ENCODE measurements at places on chromosomes 2 and 18.

DNA sequence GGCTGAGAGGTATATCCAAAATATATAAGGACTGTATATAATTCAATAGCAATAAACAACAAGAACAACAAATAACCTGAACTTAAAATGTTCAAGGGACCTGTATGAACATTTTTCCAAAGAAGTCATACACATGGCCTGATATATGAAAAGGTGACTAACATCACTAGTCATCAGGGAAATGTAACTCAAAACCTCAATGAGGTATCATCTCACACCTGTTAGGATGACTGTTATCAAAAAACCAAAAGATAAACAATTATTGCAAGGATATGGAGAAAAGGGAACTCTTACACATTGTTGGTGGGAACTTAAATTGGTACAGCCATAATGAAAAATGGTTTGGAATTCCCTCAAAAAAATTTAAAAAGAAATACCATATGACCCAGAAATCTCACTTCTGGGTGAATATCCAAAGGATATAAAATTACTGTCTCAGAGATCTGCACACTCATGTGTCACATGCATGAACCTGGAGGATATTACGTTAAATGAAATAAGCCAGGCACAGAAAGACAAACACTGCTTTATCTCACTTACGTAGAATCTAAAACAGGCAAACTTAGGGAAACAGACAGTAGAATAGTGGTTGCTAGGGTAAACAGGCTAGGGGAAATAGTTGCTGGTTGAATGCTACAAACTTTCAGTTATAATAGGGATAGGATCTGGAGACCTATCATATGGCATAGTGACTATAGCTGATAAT is 334.5 kb upstream of the MMADHC start:
- DNase-seq: no peak

- no peak for DNase-seq
Observed at GRCh38 chr2:150159300-150159699, 328.2 kb downstream of the RND3 start.

GRCh38 chr2:101704816-101705578 is 7.5 kb downstream of the MAP4K4 start:
- peak; percentile 47 for DNase-seq

DNA sequence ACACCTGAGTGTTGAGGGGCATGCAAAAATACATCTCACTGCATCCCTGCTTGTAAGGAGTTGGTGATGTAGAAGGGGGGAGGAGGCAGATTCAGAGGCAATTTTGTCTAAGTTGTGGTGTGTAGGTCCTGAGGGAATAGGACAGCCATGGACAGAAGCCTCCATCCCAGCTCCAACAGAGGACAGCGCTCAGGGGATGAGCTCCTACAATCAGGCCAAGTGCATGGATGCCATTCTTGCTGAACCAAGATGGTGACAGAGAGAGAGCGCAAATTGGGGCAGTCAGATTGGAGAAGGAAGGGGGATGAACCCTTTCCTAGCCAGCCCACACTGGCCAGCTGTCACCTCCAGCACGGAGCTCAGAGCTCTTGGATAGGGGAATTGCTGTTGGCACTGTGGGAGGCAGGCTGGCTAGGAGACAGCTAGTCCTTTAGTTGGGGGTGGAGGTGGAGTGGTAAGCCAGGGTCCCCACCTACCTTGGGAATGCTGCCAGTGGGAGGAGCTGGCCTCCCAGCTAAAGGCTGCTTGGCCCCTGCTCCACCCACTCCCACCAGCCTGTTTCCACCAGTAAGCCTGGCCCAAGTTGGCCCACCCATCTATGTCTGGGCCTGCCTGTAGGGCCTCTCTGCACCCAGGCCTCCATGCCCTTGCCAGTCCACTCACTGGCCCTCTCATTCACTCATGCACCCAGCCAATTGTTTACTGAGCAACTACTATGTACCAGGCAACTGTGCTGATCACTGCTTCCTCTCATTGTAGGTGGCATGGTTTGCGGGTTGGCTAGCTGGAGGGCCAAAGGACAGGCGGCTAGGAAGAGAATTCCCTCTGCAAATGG is 2.5 kb upstream of the PER2 start:
- DNase-seq: no peak

DNA sequence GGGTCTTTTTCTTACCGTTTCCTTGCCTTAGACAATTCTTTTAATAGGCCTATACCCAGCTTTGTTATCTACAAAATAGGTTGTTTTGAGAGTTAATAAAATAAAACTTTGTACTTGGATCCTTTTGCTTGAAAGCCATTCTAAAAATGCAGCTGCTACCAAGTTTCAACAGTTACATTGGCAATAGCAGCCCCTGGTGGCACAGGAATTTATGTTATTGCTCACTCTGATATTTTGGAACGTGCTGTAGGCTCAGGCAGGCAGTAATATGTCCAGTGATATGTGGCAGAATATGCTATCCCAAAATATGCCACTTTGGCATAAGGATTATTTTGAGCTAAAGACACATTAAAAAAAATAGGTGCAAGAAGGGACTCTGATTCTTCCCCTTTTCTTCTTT is 6.7 kb upstream of the COMMD1 start:
- DNase-seq: peak; percentile 19

- DNase-seq: no peak
Observed at GRCh38 chr2:236901956-236902355, 183.7 kb upstream of the COPS8 start.

DNA sequence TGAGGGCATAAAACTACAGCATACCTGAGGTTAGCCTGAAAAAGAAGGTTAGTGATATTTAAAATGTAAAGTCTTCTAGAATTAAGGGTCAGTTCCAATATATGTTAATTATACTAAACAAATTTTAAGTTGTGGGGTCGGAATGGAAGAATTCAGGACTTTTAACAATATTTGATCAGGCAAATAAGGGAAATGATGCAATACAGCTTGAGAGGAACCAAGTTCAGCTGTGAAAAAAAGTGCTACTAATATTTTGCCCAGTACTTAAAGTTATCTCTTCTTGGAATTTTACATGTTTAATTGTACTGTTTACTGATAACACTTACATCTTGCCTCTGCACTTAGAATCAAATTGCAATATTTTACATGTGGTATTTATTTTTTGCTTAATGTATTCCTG is 345.5 kb upstream of the CWC22 start:
- no peak for DNase-seq

DNA sequence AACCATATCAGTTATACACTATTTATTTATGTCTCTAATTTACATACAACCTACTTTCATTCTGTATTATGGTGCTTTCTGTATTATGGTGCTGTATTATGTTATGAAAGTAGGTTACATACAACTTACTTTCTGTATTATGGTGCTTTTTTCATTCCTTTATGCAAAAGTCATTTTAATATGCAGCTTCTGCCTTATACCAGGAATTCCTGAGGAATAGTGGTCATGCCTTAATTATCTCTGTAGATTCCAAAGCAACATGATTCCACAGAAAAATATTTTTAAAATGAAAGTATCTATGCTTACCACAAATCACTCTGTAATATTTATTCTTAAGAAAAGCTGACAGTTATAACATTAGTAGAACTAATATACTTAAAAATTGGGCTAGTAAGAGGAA is 922.0 kb upstream of the NRXN1 start:
- DNase-seq: no peak

DNA sequence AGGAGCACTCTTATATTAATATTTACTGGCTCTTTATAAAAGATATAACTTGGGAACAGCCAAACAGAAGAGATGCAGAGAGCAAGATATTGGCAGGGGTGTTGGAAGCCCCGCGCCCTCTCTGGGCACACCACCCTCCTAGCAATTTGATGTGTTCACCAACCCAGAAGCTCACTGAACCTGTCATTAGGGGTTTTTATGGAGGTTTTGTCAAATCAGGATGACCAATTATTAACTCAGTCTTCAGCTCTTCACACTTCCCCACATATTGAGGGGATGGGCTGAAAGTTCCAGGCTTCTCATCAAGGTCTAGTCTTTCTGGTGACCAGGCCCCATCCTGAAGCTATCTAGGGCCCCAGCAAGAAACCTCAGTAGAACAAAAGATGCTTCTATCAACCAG is 10.9 kb upstream of the INO80D start:
- DNase-seq: no peak

DNA sequence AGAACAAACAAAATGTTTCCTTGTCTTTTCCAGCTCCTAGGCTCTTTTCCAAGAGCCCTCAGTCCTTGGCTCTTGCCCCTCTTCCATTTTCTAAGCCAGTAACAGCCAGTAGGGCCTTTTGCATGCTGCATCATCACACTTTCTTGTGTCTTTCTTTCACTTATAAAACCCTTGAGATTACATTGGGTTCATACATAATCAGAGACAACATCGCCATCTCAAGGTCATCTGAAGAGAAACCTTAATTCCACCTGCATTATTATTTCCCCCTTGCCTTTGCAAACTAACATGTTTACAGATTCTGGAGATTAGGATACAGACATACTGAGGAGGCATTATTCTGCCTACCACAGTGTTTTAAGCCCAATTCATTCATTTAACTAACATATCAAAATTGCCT is 697.3 kb downstream of the TRIB2 start:
- DNase-seq: no peak

- no peak for DNase-seq
Observed at GRCh38 chr2:119678021-119678656, 862 bp upstream of the TMEM177 start.

DNA sequence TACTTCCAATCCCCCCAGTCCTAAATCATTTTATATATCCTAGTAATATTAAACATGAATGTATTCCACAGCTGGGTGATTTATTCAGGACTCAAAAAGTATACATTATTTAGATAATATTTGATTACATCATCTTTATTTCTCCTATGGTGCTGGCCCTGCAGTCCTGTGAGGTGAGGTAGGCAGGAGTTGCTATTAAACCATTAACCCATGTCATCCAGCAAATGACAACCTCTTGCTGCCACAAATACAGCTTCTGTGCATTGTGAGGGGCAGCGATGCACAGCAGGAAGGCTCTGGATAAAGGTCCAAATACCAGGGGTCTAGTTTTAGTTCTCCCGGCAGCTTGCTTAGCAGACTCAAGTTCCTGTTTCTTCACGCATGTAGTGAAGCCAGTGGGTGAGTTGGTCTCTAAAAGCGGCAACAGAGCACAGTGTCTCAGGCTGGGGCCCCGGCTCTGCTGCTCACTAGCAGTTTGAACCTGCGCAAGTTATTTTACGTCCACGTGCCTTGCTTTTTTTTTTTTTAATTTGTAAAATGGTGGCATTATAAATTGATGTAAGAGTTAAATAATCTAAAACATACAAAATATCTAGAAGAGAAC is 36.1 kb downstream of the INSIG2 start:
- DNase-seq: no peak

DNA sequence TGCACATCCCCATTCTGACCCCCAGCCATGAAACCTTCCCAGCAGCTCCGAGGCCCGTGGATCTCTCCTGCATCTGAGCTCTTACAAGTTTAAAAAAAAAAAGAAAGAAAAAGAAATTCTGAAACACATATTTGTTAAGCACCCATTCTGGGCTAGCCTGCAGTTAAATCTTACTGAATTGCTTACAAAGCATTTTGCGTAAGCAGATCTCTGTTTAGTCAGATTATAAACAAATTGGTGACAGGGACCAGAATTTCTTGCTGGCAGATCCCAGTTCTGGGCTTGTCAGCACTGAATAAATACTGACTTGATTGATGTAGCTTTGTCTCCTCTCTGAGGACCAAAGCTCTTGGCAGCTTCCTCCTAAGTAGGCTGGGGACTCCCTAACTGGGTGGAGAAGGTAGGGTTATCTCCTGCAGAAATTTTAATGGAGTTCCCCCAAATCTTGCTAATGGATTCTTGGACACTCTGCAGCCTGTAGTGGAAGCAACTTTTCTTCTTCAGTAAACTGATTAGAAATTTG is 160.9 kb downstream of the MIB1 start:
- DNase-seq: no peak

- no peak for DNase-seq
Observed at GRCh38 chr18:79186649-79187048, 117.5 kb downstream of the ATP9B start.

- no peak for DNase-seq
Observed at GRCh38 chr2:38448692-38449410, 71.8 kb upstream of the ATL2 start.

DNA sequence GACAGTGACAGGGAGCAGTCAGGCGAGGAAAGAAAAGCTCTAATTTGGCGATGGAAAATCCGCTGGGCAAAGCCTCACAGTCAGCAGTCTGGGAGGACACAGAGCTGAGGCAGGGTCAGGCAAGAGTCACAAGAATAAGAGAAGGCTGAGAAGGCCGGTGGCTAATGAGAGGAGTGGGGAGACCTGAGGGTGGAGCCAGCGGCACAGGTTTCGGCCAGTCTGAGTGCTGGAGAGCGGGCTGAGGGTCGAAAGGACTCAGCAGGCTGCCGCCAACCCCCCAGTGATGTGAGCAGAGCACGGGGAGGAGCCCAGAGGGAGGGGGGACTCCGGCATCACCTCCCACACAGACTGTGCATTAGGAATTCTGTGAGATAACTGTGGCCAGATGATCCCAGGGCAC is 500.6 kb upstream of the MYT1L start:
- no peak for DNase-seq

GRCh38 chr18:25187521-25188192 is 164.3 kb downstream of the ZNF521 start:
- DNase-seq: no peak

DNA sequence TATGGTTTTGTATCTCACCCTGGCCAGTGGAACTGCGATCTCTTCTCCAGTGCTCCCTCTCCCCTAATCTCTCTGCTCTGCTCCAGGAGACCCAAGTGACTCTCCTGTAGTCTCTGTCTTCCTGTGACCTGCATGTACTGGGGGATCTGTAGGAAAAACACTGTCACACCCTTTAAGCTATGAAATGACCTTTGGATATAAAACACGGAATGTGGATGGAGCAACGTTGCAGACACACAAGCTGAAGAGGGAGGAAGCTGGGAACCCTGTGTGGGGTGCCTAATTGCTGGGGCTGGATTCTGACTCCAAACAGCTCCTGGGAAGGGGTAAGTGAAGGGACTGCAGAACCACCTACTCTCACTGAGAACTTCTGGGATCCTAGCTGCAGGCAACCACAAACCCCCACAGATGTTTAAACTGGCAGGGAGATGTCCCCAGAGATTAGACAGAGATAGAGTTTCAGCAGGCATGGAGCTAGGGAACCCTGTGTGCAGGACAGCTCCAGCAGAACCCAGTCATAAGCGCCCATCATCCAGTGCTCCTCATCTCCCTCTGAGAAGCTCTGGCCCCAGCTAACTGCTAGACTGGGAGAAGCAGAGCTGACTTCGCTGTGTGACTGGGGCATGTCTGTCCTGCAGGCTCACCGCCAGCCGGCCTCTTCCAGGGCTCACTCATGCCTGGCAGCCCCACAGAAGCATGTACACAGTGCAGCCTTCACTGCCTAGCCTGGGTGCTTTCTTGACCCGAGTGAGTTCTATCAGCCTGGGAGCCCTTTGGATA is 482.7 kb upstream of the SETBP1 start:
- no peak for DNase-seq

- no peak for DNase-seq
Observed at GRCh38 chr18:77170890-77171410, 38.4 kb upstream of the MBP start.

Data from activated CD4-positive, alpha-beta T cell treated with anti-CD3 and anti-CD28 coated beads for 36 hours (primary cell).